Activated CD4-positive, alpha-beta T cell treated with anti-CD3 and anti-CD28 coated beads for 48 hours (primary cell): ENCODE measurements at places on chromosomes 13 and 19.

- DNase-seq, result no peak
Observed at GRCh38 chr13:99307247-99307646, at the start of gene GPR183. TSS of gene GPR183 (minus strand) at chr13:99307399. CDS start at chr13:99296145, 11,254 bp downstream.

- DNase-seq, result no peak
Observed at GRCh38 chr19:44626048-44626624, 12.8 kb downstream of the IGSF23 start.

DNA sequence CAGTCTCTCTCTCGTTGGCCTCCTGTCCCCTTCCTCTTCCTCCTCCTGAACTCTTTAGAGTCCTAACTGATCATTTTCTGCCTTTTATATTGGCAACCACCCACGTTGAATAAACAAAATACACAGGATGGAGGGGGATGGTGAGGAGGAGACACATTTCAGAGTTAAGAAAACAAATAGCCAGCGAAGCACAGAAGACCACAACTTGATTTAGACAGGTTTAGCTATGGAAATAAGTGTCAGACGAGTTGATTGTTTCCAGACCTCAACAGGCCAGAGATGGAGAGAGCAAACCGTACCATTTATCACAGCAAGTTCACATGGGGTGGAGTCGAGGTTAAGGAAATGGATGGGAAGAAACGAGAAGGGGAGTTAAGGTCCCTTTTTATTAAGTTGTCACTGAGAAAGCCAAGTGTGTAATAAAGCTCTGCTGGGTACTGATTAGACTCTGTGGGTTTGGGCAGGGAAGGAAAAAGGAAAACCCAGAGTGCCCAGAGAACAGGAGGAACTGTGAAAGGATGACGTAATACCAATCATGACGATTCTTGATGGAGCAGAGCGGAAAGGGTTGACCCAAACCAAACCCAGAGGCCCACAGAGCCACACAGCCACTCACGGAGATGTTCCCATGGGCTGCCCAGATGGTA lies 11.1 kb upstream of the SERP2 start:
- no peak for DNase-seq

GRCh38 chr13:42356184-42356575 lies 84.2 kb downstream of the AKAP11 start:
- peak; percentile 69 for DNase-seq

- no peak for DNase-seq
Observed at GRCh38 chr13:114261328-114261965, 20.0 kb upstream of the UPF3A start.

DNA sequence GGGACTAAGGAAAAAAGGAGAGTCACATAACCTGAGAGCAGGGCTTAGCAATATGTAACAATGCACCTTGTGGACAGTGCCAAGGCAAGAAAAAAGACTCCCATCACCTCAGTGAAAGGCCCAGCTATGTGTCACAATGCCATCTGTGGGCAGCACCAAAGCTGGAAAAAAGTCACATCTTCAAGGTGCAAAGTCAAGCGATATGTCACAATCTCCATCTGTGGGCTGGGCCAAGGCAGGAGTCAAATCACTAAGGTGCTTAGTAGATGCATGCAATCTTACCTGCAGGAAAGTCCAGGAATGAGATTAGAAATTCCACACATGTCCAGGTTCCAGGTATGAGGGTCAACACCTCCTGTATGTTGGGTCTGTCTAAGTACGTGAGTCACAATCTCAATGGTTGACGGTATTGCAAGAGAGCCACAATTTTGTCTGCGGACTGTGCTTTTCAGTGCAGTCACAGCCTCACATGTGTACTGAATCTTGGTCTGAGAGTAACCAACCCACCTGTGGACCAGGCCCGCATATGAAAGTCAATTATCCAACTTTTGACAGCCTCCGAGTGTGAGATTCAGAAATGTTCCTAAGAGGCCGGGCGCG lies 14.8 kb upstream of the ZNF43 start:
- peak; percentile 33 for DNase-seq

GRCh38 chr13:112998521-112999280 lies 29.7 kb downstream of the MCF2L start:
- DNase-seq, result no peak

DNA sequence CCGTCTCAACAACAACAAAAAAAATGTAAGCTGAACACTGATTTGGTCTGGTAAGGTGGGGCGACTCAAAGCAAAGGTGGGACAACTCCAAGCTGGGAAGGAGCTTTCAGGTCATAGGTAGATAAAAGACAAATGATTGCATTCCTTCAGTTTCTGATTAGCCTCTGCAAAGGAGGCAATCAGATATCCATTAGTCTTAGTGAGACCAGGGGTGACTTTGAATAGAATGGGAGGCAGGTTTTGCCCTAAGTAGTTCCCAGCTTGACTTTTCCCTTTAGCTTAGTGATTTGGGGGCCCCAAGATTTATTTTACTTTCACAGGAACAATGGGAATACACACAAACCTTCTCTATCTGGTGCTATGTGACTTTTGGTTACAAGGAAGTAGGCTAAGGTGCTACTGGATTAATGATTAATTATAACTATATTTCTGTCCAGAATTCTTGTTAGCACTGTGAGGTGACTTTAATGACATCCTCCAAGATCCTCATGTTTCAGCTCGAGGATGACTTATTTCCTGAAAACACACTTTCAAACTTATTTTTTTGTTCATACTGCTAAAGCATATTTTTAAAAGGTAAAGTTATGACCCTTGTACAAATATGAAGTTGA lies 10.6 kb upstream of the MTRF1 start:
- DNase-seq, result no peak
